ENCODE measurements at places on chromosomes 7 and 10.

DNA sequence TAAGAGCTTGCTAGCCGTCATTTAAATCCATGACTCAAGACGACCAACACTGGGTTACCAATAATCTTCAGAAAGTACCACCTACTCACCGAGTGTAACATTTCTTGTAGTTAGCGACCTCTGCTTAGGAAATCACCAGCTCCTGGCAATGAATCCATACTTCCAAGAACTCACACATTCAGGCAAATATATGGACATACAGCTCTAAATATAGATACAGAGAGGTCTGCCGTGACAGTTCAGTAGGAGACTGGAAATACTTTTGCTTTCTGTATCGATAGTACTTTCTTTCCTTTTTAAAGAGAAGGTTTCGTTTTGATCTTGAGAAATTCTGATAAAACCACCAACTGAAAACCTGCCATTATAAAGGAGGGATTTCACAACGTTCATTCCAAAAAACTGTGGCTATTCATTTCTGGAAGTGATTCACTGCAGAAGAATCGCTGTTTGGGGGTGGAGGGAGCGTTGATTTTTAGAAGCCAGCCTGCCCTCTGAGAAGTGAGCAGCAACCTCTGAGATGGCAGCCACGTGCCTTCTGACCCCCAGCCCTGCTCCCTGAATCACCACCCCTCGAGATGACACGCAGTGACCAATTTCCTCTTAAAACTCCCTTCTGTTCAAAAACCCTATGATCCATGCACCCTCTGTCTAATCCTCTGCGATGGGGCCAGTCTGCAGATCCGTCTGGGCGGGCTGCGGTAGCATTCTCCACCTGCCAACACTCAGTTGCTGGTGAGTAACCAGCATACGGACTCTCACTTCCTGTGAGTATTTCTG lies 179.0 kb upstream of the KLF14 start:
- DNase-seq: peak; percentile 89

DNA sequence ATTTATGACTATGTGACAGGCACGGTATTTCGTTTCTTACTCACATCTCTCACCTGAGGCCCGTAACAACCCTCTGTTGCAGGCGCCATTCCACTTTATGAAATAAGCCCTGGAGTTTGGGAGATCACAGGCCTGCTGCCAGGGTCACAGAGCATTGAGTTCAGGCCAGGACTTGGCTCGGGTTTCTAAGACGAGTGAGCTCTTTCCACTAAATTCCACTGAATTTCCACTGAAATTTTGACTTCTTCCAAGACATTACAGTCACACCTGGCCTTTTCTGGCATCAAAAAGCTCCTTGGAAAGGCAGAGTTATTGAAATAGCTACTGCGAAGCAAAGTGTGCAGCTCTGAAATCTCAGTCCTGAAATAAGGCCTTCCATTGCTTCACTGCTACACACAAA lies 282.8 kb upstream of the MGMT start:
- DNase-seq: no peak

- DNase-seq: no peak
These were observed 765.8 kb downstream of the KCNMA1 start for GRCh38 chr10:76871697-76872295.

DNA sequence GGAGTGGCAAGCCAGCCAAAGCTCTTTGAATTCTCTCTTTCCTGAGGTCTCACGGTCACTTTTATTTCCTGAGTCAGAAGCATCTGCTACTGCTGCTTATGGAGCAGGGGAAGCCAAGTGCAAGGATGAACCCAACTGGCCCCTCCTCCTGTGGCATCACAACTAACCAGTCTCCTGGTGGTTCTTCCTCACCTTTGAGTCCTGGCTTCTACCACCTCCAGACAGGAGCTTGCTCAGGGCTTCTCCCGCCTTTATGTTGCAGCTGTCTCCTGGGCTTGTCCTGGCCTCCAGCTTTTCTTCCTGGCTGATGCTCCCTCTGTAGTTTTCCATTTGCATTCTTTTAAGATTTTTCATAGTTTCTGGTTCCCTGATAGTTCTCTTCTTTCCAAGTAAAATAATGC lies 349.7 kb upstream of the NRP1 start:
- DNase-seq: no peak
